ENCODE measurements at places on chromosomes 12 and 14. TPM values are rescaled to one million over a fixed set of nuclear protein-coding genes. Genes with fewer than 3 reads are reported as not detected.

SYT1 gene
- 20.0 TPM for total RNA-seq

RD3L gene
- total RNA-seq = not detected

GUCY2C gene
- not detected for total RNA-seq

DNA sequence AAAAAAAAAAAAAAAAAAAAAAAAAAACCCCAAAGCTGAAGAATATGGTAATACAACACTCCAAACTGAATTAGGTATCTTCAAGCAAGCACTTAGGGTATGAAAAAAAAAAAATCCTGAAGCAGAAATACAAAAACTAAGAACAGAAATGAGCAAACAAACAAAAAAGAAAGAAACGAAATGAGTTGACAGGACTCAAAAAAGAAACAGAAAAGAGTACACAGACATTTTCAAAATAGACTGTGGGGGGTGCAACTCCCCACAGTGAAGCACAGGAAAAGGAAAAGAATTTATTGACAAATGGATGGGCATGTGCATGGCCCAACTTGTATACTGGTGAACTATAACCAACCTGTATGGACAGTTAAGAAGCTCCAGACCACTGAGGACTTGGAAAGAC lies 24.6 kb downstream of the RPS6KA5 start:
- no peak for DNase-seq

DNA sequence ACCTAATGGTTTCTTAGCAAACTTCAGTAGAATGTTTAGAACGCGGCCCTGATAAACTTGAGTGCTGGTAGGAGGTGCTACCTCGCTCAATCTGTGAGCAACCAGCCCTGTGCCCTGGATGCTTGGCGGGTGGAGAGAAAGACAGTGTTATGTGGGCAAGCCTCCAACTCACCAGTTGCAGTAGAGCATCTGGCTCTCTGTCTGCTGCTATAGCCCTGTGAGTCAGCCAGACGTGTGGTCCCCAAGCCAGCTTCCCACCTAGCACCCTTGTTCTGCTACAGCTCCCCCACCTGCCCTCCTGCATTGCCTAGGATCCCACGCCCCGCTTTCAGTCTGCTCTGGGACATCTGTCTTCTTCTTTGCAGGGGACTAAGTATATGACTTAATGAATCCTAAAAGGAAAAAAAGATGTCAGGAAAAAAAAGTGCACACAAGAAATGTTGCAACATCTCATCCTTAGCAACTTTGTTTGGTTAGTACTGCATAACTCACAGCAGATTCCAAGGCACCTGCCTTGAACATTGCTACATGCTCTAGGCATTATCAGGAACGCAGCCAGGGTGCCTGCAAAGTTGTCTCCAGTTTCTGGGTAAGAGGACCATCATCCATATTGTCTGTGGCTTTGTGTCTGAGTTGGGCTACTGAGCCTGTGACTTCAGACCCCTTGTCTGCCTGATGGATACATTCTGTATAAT lies 13.6 kb downstream of the SNRNP35 start:
- DNase-seq = no peak

- DNase-seq = no peak
Measured at GRCh38 chr12:94433744-94434143, 25.9 kb downstream of the CEP83 start.

- DNase-seq = no peak
Measured at GRCh38 chr14:98966016-98966415, 306.0 kb downstream of the BCL11B start.

Measured in sigmoid colon (tissue), 7 donors.